HCT116 (cell line): ENCODE measurements at places on chromosomes 16 and 17. TPM values are rescaled to one million over a fixed set of nuclear protein-coding genes. Genes with fewer than 3 reads are reported as not detected.
A peak's percentile ranks its signal among the peaks of the same experiment; 100 is the strongest.

PRSS53 gene
- total RNA-seq: 11.6 TPM

CMTM2 gene
- 0.42 TPM for total RNA-seq

DNA sequence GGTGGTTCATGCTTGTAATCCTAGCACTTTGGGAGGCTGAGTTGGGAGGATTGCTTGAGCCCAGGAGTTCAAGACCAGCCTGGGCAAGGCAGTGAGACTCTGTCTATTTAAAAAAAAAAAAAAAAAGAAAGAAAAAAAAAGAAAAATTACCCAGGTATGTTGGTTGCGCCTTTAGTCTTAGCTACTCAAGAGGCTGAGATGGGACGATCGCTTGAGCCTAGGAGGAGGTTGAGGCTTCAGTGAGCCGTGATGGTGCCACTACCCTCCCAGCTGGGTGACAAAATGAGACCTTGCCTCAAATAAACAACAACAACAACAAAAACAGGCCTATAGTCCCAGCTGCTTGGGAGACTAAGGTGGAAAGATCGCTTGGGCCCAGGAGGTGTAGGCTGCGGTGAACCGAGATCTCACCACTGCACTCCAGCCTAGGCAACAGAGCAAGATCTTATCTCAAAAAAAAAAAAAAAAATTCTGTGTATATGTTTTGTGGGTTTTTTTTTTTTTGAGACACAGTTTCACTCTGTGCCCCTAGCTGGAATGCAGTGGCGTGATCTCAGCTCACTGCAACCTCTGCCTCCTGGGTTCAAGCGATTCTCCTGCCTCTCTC lies 12.5 kb upstream of the ANKRD40CL start:
- peaks cover 9% of the 10 kb centered on the region for H3K4me1 ChIP-seq
- H3K27me3 ChIP-seq: no peaks in the 10 kb centered on the region
- H3K4me3 ChIP-seq: no peak overlapping the region
- H3K36me3 ChIP-seq: no peaks in the 10 kb centered on the region

DNASE1L2 gene
- total RNA-seq: 1.9 TPM

DNA sequence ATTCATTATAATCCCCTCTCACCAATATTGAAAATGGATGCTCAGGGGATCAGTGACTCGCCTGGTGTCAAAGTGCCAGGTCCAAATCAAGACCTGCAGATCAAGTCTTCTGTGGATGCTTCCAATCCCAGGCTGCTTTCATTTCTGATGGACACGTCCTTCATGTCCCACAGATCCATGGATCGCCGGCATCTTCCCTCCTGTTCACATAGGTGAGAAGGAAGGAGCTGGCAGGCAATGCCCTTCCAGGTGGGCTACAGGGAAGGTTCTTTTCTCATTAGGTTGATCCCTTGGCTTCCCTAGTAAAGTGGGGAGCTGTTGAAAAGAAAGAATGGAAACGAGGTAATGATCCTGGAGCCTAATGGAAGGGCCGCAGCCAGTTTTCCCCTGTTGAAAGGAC lies 159.7 kb upstream of the RPH3AL start:
- no peaks in the 10 kb centered on the region for H3K36me3 ChIP-seq
- DNase-seq: no peak
- no peak overlapping the region for H3K27ac ChIP-seq
- H3K4me1 ChIP-seq: no peaks in the 10 kb centered on the region

RHBDF2 gene
- 61.1 TPM for total RNA-seq

CD300LB gene
- not detected for total RNA-seq

DNA sequence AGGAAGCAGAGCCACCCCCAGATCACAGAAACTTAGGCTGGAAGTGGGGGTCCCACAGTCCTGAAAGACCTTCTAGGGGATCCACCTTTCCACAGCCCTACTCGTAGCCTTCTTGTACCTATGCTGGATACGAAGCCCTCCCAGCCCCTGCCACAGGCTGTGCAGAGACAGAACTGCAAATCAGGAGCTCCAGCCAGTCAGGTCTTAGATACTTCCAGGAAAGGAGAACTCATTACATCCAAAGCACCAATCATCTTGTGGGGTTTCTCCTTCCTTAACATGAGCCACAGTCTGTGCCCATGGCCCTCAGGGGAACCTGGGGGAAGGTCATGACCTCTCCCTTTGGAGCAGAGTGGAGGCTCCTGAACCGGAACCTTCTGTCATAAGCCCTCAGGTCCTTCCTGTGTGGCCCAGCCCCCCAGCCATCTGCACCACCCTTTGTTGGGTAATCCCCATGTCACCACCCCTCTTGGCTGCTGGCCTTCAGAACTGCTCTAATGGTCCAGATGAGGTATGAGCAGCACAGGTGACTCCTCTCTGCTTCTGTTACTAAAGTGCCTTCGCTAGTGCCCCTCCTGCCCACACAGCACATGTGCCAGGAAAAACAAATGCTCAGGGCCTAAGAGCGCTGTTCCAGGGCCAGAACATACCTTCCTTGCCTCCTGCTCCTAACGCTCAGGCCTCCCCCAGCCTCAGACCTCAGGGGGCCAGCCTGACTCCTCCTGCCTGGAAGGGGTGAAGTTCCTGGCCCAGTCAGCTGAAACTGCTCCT lies 14.6 kb downstream of the SRCIN1 start:
- H3K36me3 ChIP-seq: no peaks in the 10 kb centered on the region
- no peak for DNase-seq
- no peak overlapping the region for H3K4me3 ChIP-seq
- no peak overlapping the region for H3K27ac ChIP-seq

PRR35 gene
- not detected for total RNA-seq

DNA sequence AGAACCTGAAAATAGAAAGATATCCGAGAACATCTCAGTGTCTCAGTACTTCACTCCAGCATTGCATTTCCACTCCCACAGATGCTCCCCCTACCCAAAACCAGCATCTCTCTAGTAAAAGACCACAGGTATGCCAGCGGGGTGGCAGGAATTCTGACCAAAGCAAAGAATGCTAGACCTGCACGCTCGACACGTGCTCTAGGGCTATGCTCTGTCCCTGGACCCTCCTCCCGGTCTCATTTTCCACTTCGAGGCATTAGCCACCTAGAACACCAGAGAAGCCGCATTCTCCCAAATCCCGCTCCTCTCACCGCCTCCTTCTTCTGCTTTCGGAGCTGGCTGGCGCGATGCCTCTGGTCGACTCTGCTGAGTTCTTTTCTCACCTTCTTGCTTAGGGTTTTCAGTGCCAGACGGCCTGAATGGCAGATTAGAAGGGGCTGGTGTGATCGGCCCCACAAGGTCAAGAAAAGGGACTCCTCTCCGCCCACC lies 487 bp downstream of the TSR1 start:
- no peak for DNase-seq
- H3K27me3 ChIP-seq: no peaks in the 10 kb centered on the region
- H3K36me3 ChIP-seq: peaks cover 37% of the 10 kb centered on the region
- peak overlapping the region; percentile 99 for H3K4me3 ChIP-seq
- H3K4me1 ChIP-seq: peaks cover 2% of the 10 kb centered on the region; the same call in 1 of the 2 replicates
- H3K27ac ChIP-seq: peak overlapping the region; percentile 86

DNA sequence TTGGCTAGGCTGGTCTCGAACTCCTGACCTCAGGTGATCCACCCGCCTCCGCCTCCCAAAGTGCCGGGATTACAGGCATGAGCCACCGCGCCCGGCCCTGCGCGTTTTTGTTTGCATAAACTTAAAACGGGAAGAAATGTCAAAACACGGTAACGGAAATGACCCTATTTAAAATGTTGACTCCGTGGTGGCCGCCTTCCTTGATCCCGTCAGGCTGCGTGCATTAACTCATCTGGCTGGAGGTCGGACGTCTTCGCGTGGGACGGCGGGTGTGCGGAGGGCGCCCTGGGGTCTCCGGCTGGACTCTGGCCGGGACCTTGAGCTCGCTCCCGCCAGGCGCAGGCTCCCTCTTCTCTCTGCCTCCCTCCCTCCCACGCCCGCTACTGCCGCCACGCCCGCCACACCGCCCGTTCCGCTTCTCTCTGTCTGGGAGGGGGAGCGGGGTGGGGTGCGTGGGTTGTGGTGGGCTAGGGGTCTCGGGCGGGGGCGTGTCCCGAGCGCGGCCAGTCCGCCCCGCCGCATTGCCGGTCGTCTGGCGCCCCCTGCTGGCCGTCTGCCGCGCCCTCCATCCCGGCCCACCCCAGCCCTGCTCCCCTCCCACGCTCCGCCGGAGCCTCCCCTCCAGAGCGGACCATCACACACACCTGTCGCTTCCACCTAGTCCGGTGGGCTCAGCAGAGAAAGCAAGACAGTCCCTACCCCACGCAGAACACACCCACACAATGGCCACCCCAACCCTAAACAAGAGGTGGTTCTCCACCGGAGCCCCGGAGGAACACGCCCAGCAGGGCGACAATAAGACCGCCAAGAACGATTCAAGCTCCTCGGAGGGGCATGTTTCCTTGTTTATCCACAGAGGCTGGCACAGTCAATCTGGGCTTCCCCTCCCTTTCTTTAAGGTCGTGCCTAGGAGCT lies 1.2 kb upstream of the CCDC42 start:
- H3K4me1 ChIP-seq: no peaks in the 10 kb centered on the region; the same call in 1 of the 2 replicates
- H3K36me3 ChIP-seq: no peaks in the 10 kb centered on the region
- no peak overlapping the region for H3K27ac ChIP-seq
- H3K4me3 ChIP-seq: peak overlapping the region; percentile 58
- no peaks in the 10 kb centered on the region for H3K27me3 ChIP-seq
- DNase-seq: peak; percentile 16

- H3K36me3 ChIP-seq: peaks cover 51% of the 10 kb centered on the region; the same call in 1 of the 2 replicates
- DNase-seq: no peak
- no peak overlapping the region for H3K4me3 ChIP-seq
- no peaks in the 10 kb centered on the region for H3K27me3 ChIP-seq
Observed at GRCh38 chr17:81106716-81107115, 58.6 kb upstream of the PVALEF start.

DNA sequence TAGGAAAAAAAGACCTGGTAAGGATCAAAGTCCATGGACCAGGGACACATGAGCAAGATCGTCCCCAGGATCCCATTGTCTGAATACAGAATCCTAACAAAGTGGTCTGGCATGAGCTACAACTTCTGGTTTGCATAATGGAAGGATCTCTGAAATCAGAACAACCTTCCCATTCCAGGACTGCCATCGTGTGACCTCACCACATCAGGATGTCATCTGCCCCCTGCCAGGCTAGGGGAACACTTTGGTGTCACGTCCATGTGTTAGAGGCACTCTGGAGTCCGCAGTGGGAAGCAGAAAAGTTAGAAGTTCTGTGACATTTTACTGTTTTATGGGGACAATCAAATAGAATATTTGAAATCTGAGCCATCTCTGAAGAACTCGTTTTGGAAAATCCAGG lies 160.7 kb downstream of the RGS9 start:
- no peaks in the 10 kb centered on the region for H3K27me3 ChIP-seq
- no peak overlapping the region for H3K4me3 ChIP-seq
- no peaks in the 10 kb centered on the region for H3K36me3 ChIP-seq

ATXN2L gene
- total RNA-seq: 264 TPM

- no peaks in the 10 kb centered on the region for H3K4me1 ChIP-seq
- H3K4me3 ChIP-seq: no peak overlapping the region
- H3K27me3 ChIP-seq: no peaks in the 10 kb centered on the region
- no peaks in the 10 kb centered on the region for H3K36me3 ChIP-seq
- H3K27ac ChIP-seq: no peak overlapping the region
- no peak for DNase-seq
Observed at GRCh38 chr16:79598348-79599181, 2.0 kb downstream of the MAF start.

KRT31 gene
- total RNA-seq: not detected

- H3K27me3 ChIP-seq: peaks cover 69% of the 10 kb centered on the region
- no peak for DNase-seq
- H3K27ac ChIP-seq: no peak overlapping the region
- no peaks in the 10 kb centered on the region for H3K36me3 ChIP-seq
Observed at GRCh38 chr17:34776456-34777443, 184.5 kb downstream of the CCT6B start.

GRCh38 chr17:10474536-10474935 lies 5.2 kb upstream of the MYH4 start:
- DNase-seq: no peak
- H3K4me1 ChIP-seq: no peaks in the 10 kb centered on the region
- H3K27ac ChIP-seq: no peak overlapping the region
- no peak overlapping the region for H3K4me3 ChIP-seq
- H3K27me3 ChIP-seq: peaks cover 42% of the 10 kb centered on the region

DNA sequence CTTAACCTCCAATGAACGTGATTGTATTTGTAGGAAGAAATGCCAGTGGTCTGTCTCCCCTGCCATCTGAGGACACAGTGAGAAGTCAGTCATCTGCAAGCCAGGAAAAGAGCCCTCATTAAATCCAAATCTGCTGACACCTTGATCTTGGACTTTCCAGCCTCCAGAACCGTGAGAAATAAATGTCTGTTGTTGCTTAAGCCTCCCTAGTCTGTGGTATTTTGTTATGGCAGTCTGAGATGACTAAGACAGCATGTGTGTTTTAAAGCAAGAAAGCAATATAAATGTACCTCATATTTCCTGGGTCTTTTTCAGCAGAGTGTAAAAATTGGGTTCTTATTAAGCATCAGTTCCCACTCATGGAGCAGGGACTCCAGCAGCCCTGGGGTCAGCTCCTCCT lies 177.9 kb upstream of the NLRP1 start:
- peaks cover 68% of the 10 kb centered on the region for H3K27me3 ChIP-seq
- H3K36me3 ChIP-seq: no peaks in the 10 kb centered on the region
- H3K4me3 ChIP-seq: no peak overlapping the region

CDRT4 gene
- 6.2 TPM for total RNA-seq

- H3K4me1 ChIP-seq: peaks cover 18% of the 10 kb centered on the region
- no peak overlapping the region for H3K4me3 ChIP-seq
- DNase-seq: no peak
- H3K27ac ChIP-seq: no peak overlapping the region
- peaks cover 19% of the 10 kb centered on the region for H3K36me3 ChIP-seq
Observed at GRCh38 chr17:42002792-42003301, 14.4 kb downstream of the DNAJC7 start.

GRCh38 chr17:61466246-61466645 lies 14.0 kb downstream of the TBX4 start:
- H3K4me1 ChIP-seq: peaks cover 18% of the 10 kb centered on the region
- H3K27ac ChIP-seq: no peak overlapping the region
- DNase-seq: no peak
- no peaks in the 10 kb centered on the region for H3K27me3 ChIP-seq

DNA sequence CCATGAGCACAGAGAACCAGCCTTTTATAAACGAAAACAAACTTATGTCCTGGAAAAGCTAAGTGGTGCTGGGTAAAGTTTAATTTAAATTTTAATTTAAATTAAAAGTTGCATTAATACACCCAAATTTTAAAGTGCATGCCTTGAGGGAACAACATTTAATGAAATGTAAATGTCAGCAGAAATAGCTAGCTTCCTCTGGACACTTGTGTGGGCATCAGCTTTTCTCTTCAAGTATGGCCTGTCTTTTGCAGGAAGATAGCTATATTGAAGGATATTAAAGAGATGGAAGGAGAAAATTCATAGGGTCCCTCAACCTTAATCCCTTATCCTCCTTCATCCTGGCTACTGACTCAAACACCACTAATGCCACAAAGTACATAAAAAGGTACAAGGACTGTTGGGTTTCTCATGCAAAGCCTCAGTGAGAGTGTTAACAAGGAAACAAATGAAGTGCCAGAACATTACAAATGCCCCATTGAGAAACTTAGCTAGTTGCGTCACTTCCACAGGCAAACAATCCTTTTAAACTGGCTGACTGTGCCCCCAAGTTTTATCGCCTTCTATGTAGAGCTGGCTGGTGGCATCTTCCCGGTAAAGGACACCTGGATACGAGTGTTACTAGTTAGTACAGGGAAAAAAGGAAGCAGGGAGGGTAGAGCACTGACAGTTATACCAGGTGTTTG lies 14.1 kb downstream of the PHF12 start:
- DNase-seq: no peak
- no peaks in the 10 kb centered on the region for H3K4me1 ChIP-seq
- H3K27me3 ChIP-seq: no peaks in the 10 kb centered on the region

GRCh38 chr17:3511852-3512504 lies 36.2 kb downstream of the ASPA start:
- no peak for DNase-seq
- H3K27ac ChIP-seq: no peak overlapping the region
- H3K27me3 ChIP-seq: peaks cover 7% of the 10 kb centered on the region; the same call in 1 of the 2 replicates
- no peak overlapping the region for H3K4me3 ChIP-seq
- H3K4me1 ChIP-seq: no peaks in the 10 kb centered on the region
- H3K36me3 ChIP-seq: no peaks in the 10 kb centered on the region

RBFOX1 gene
- total RNA-seq: not detected
